ENCODE measurements at places on chromosomes 11 and 22.

DNA sequence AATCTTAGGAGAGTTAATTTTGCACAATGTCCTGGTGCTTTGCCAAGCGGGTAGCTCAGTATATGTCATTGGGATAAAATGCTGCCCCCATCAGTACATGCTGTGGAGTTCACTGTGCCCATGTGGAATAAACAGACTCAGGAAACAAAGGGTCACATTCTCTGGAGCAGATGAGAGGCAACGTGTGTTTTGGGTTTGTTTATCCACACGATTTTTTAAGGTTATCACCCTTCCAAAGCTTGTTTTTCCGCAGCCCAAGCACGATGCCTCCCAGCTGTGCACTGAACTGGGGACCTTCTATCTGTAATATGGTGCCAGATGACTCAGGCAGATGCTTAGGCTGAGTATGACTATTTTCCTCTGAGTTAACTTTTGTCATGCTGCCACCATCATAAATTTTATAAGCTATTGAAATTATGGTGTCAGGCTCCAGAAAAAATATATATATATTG lies 6.5 kb downstream of the OR4D6 start:
- no peak for DNase-seq

GRCh38 chr11:42901084-42901483 lies 410.7 kb upstream of the API5 start:
- DNase-seq = no peak

DNA sequence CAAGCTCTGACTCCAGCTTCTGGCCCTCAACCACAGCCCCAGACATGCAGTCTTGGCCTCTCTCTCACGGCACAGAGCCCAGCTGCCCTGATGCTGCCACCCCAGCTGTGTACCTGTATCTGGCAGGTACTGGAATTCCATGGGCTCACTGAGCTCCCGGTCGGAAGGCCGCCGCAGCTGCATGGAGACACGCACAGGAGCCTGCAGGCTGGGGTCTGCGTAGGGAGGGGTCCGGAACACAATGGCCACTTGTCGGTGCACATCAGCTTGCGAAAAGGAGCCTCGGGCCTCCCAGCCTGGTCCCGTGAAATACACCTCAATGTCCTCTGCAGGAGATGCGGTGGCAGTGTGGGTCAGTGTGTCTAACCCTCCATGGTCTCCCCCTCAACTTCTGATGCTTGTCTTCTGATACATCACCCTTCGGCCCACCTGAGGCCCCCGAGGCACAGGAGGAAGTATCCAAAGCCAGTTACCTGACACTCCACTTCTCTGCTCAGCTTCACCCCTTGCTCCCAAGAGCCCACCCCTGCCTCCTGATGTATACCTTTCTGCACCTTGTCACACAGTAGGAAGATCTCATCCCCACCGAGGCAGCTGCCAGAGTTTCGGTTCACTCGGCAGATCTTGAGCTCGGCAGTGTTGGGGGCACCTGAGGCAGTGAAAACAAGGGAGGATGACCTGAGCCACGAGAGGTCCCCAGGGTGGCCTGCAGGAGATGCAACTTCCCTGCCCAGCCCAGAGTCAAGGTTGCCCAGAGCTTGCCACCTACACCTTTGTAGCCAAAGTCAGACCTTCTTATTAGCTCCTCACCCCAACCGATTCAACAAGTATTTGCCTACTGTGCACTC lies 4.3 kb downstream of the RELA start:
- no peak for DNase-seq

DNA sequence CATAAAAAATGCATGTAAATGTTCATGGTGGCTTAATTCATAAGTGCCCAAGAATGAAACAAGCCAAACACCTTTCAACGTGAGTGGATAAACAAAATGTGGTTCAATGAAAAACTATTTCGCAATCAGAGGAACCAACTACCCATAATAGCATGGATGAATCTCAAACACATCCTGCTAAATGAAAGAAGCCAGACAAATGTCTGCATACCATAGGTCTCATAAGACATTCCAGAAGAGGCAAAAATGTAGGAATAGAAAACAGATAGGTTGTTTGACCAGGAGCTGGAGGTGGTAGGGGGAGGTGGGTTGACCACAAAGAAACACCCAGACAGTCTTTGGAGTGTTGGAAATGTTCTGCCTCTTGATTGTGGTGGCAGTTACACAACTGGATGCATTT lies 13.2 kb upstream of the OSBPL5 start:
- DNase-seq = no peak

- DNase-seq = no peak
Measured at GRCh38 chr11:45678976-45679375, 13.6 kb upstream of the CHST1 start.
